ENCODE measurements at places on chromosomes 5 and 9. TPM values are rescaled to one million over a fixed set of nuclear protein-coding genes. Genes with fewer than 3 reads are reported as not detected.

SHISAL2B gene
- not detected for total RNA-seq

PPP3R2 gene
- total RNA-seq, result not detected

SPOUT1 gene
- total RNA-seq, result 16.0 TPM

LRRC26 gene
- not detected for total RNA-seq

TMEM203 gene
- total RNA-seq, result 32.8 TPM

CORO2A gene
- total RNA-seq, result 0.30 TPM

HTR4 gene
- total RNA-seq, result not detected

NIPAL4 gene
- total RNA-seq, result 0.14 TPM

Measured in smooth muscle cell of the umbilical artery (primary cell).